ENCODE measurements at places on chromosomes 2 and 18. TPM values are rescaled to one million over a fixed set of nuclear protein-coding genes. Genes with fewer than 3 reads are reported as not detected.

- no peak overlapping the region for H3K4me3 ChIP-seq
- no peaks in the 10 kb centered on the region for H3K4me1 ChIP-seq
- H3K27ac ChIP-seq = no peak overlapping the region
- H3K36me3 ChIP-seq = no peaks in the 10 kb centered on the region
- no peak for DNase-seq
Observed at GRCh38 chr18:63779386-63779785, 4.2 kb downstream of the SERPINB7 start.

DNA sequence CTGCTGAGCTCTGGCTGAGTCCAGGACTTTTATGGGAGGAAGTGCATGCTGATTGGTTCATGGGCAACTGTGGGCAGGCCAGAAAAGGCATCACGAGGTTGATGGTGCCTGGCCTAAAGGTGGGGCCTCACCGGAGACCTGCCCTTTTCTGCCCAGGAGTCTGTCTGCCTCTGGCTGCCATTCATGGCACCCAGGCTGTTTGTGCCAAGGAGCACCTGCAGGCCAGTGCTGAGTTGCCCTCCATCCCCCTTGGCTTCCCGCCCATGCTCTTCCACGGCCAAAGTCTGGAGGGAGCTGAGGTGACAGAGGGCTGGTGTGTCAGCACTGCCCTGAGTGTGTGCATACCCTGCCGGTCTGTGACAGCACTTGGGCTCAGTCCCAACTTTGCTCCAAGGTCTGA lies 123.2 kb downstream of the PTH2R start:
- no peak overlapping the region for H3K4me3 ChIP-seq
- no peaks in the 10 kb centered on the region for H3K36me3 ChIP-seq
- H3K27me3 ChIP-seq = no peaks in the 10 kb centered on the region
- no peak overlapping the region for H3K27ac ChIP-seq
- no peaks in the 10 kb centered on the region for H3K4me1 ChIP-seq

The RPRM gene
- 12.9 TPM for total RNA-seq

DNA sequence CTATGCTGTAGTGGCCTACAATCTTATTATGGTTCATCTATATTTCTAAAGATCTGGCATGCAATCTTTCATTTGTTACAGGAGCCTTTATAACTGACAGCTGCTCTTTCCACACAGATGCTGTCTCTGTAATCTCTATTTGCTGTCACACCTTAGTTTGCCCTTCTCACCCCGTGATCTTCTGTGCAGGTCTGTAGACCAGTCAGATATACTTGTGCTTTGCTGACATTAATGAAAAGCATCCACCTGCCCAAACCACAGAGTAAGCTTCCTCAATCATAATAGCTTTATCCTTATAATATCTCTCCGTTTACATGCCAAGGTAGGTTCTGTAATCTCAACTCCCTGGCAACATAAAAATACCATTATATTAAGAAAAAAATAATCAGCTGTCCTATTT lies 122.4 kb downstream of the GRB14 start:
- no peak for DNase-seq
- H3K36me3 ChIP-seq = no peaks in the 10 kb centered on the region
- H3K4me1 ChIP-seq = no peaks in the 10 kb centered on the region
- H3K27ac ChIP-seq = no peak overlapping the region

DNA sequence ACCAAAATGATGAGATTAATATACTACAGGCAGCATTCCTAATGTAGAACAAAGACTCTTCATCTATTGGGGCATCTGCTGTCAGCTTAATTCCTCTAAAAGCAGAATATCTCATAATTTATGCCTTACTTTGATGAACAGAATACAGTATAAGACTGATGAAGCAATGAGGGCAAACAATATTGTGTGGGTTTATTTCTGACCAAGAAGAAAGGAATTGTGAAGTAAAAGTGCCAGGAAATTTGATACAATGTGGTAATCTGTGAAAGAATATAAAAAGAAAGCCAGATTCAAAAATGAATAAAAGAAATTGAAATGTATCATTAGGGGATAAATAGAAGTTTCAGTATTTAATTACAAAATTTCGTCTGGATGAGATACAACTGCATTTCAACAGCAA lies 78.8 kb upstream of the TTC21B start:
- no peak overlapping the region for H3K27ac ChIP-seq
- H3K36me3 ChIP-seq = no peaks in the 10 kb centered on the region
- DNase-seq = no peak
- no peaks in the 10 kb centered on the region for H3K4me1 ChIP-seq
- no peaks in the 10 kb centered on the region for H3K27me3 ChIP-seq

- H3K36me3 ChIP-seq = no peaks in the 10 kb centered on the region
- no peak for DNase-seq
- no peak overlapping the region for H3K27ac ChIP-seq
- no peak overlapping the region for H3K4me3 ChIP-seq
- H3K4me1 ChIP-seq = no peaks in the 10 kb centered on the region
- no peaks in the 10 kb centered on the region for H3K27me3 ChIP-seq
Observed at GRCh38 chr2:25460261-25460905, 118.7 kb upstream of the DNMT3A start.

GRCh38 chr2:127636248-127637235 lies 9.4 kb upstream of the GPR17 start:
- no peaks in the 10 kb centered on the region for H3K4me1 ChIP-seq
- H3K27ac ChIP-seq = no peak overlapping the region
- no peaks in the 10 kb centered on the region for H3K36me3 ChIP-seq
- no peak for DNase-seq
- H3K4me3 ChIP-seq = no peak overlapping the region

DNA sequence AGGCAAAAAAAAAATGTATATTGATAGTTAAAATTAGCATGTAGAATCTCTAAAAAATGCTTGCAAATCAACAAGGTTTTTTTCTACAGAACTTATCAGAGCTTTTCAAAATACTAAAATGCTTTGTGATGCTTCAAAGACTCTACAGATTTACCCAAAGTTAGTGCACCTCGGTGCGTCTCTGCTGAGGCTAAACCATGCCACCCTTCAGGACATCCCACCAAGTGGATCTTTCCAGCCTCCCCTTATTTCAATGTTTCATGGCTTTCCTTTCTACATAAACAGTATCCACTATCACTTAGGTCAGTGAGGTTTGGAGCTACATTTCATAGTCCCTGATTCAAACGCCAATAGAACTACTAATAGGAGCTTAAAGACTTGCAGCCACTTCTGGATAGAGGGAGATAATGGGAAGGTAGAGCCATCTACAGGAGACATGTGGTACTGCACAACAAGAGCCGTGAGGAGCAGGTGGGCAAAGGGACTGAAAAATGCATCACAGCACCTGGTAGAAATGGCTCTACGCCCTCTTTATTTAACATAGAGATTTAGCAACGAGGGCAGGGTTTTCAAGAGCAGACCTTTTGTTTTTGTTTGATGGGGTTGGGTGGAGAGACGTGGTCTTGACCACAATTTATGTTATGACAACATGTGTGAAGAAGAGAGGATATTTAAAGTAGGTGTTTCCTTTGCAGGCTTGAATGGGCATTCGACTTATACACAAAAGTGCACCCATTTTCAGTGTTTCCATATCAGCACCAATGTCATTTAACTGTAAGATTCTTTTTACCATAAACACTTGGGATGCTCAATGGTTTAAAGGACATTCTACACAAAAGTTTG lies 56.1 kb upstream of the SLC35G4 start:
- no peaks in the 10 kb centered on the region for H3K4me1 ChIP-seq
- H3K4me3 ChIP-seq = no peak overlapping the region
- H3K36me3 ChIP-seq = no peaks in the 10 kb centered on the region
- H3K27me3 ChIP-seq = peaks cover 12% of the 10 kb centered on the region
- peak; percentile 26 for DNase-seq

- no peak for DNase-seq
- no peaks in the 10 kb centered on the region for H3K36me3 ChIP-seq
- no peak overlapping the region for H3K27ac ChIP-seq
Observed at GRCh38 chr18:49846361-49846662, 33.0 kb upstream of the ACAA2 start.

DNA sequence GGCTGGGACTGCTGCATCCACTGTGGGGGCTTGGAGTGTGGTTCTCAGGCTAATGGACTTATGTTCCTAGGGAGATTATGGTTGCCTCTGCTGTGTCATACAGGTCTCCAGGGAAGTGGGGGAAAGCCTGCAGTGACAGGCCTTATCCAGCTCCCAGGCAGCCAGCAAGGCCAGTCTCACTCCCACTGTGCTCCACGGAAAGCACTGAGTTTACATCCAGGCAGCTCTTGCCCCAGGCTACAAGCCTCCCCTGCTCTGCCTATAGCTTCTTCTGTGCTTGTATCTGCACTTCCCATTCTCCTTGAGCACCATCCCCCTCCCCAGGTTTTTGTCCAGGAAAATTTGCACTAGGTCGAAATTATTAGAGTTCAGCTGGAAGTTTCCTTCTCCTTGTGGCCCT lies 231.9 kb downstream of the ZRANB3 start:
- no peaks in the 10 kb centered on the region for H3K36me3 ChIP-seq
- no peak overlapping the region for H3K4me3 ChIP-seq

DNA sequence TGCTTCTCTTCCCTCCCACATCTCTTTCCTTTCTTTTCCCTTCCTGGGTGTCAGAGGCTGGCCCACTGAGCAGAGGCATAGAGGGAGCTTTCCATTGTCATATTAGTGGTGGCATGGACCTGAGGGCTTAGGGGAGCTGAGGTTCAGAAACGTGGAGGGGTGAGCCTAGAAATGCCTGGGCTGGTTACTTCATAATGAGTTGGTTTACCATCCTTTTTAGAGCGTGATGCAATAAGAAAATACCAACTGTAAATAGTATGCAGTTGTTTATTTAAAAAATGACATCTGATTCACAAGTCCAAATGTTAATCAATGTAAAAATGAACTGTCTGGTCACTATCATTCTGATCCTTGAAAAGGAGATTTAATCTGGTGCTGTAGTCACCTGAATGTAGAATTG lies 46.3 kb downstream of the MYO1B start:
- DNase-seq = no peak
- H3K4me3 ChIP-seq = no peak overlapping the region
- no peaks in the 10 kb centered on the region for H3K36me3 ChIP-seq
- no peaks in the 10 kb centered on the region for H3K27me3 ChIP-seq

Data from adrenal gland (tissue), 19 donors.